T-cell (primary cell): ENCODE measurements at places on chromosomes 5 and 9. TPM values are rescaled to one million over a fixed set of nuclear protein-coding genes. Genes with fewer than 3 reads are reported as not detected.
A peak's percentile ranks its signal among the peaks of the same experiment; 100 is the strongest.

- H3K27ac ChIP-seq: peak overlapping the region; percentile 95
- H3K4me3 ChIP-seq: no peak overlapping the region
- no peaks in the 10 kb centered on the region for H3K36me3 ChIP-seq
- H3K27me3 ChIP-seq: no peaks in the 10 kb centered on the region
- DNase-seq: no peak
These were observed 20.0 kb upstream of the CD180 start for GRCh38 chr5:67216564-67216963.

DNA sequence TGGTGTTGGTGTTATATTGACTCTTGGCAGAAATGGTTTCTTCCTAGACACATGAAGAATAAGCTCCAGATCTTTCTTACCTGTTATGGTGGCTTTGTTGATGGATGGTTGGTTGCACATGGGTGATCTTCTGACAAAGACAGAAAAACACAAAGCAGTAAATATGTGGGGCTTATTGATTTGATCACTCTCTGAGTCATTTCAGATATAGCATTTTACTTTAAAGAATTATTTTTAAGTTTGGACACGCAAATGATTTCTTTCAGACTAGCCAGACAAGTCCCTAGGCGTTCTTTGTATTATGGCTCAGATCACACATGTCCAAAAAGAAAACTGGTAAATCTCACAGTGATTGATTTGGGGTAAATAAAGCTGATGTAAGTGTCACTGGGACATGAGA lies 597.6 kb downstream of the RAB3C start:
- no peak for DNase-seq
- H3K4me1 ChIP-seq: no peaks in the 10 kb centered on the region
- no peak overlapping the region for H3K27ac ChIP-seq
- H3K27me3 ChIP-seq: no peaks in the 10 kb centered on the region
- H3K36me3 ChIP-seq: no peaks in the 10 kb centered on the region
- no peak overlapping the region for H3K4me3 ChIP-seq

GRCh38 chr5:158801893-158802292 lies 297.8 kb downstream of the EBF1 start:
- no peak for DNase-seq
- H3K4me3 ChIP-seq: no peak overlapping the region
- H3K4me1 ChIP-seq: no peaks in the 10 kb centered on the region

GRCh38 chr5:43569236-43569746 lies 12.4 kb upstream of the PAIP1 start:
- DNase-seq: no peak
- H3K4me1 ChIP-seq: no peaks in the 10 kb centered on the region
- no peaks in the 10 kb centered on the region for H3K27me3 ChIP-seq
- H3K36me3 ChIP-seq: no peaks in the 10 kb centered on the region
- H3K4me3 ChIP-seq: no peak overlapping the region

- no peaks in the 10 kb centered on the region for H3K27me3 ChIP-seq
- H3K4me1 ChIP-seq: no peaks in the 10 kb centered on the region
- peaks cover 3% of the 10 kb centered on the region for H3K36me3 ChIP-seq
- no peak for DNase-seq
These were observed 69.8 kb downstream of the JMY start for GRCh38 chr5:79305706-79306105.

DNA sequence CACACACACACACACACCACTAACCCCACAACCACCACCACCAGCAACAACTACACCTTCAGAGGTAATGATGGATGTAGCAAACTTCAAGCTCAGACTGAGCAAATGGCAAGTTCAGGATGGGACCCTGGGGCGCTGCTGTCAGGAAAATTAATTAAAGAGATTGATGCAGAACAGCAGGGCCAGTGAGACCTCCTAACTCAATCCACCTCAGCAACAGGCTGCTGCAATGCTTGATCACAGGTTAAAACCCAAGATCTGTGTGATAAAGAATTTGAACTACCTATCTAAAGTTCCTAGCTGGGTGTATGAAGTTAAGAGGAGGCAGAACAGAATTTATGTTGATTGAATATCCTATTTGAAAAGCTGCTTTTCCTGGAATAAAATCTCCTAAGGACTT lies 140.3 kb upstream of the FER start:
- no peaks in the 10 kb centered on the region for H3K36me3 ChIP-seq
- no peak for DNase-seq
- H3K27me3 ChIP-seq: no peaks in the 10 kb centered on the region
- H3K4me3 ChIP-seq: no peak overlapping the region
- no peak overlapping the region for H3K27ac ChIP-seq
- no peaks in the 10 kb centered on the region for H3K4me1 ChIP-seq

- no peak overlapping the region for H3K27ac ChIP-seq
- H3K36me3 ChIP-seq: no peaks in the 10 kb centered on the region
These were observed 36.5 kb downstream of the PPIC start for GRCh38 chr5:122999947-123000563.

The ATOX1 gene
- 30.9 TPM for total RNA-seq
